Fibroblast of the conjunctiva (primary cell): ENCODE measurements at places on chromosomes 3 and 15.

- DNase-seq: peak; percentile 6
Observed at GRCh38 chr3:84100861-84101260, 857.9 kb upstream of the CADM2 start.

DNA sequence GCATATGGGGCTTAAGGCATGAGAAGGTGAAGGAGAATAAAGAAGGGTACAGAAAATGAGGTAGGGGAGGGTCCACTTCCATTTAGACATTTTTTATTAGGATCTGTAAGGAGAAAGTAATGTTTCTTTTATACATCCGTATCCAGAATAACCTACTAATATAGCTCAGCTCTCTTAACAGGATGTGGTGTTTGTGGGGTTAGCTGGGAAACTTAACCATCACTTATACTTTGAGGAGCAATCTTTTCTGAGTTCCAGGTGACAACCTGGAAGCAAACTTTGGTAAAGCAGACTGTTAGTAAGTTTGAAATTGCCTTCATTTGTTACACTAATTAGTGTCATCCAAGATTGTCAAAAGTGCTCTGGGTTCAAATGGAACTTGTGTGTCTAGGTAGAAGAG is 36.6 kb downstream of the BUB1B start:
- no peak for DNase-seq

- DNase-seq: peak; percentile 60
Observed at GRCh38 chr3:169998668-169999131, 32.1 kb downstream of the SEC62 start.

GRCh38 chr3:47193871-47194859 is 30.3 kb upstream of the SETD2 start:
- DNase-seq: peak; percentile 23

DNA sequence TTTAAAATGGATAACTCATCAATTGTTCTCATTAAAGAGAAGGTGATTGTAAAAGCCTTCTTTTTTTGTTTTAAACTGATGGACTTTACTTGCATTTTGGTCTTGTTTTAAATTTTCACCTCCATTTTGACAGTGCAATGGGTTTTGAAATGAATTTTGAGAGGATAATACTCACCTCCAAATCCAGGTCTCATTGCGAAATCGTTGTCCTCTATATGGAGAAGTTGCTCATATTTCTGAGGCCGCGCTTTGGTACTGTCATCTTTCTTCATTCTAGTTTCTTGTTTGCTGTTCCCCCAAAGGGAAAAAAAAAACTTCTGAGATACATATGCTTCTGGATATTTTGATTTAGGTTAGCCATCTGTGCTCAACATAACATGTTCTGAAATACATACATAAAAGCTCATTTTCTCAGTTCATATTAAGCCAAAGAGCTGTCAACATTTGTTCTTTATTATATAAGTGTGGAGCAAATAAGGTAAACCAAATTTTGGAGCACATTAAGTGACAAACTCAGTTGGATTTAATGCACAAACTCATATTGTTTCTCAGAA is 9.6 kb downstream of the GABRR3 start:
- DNase-seq: no peak

GRCh38 chr3:16059081-16059537 is 115.4 kb upstream of the GALNT15 start:
- DNase-seq: no peak

DNA sequence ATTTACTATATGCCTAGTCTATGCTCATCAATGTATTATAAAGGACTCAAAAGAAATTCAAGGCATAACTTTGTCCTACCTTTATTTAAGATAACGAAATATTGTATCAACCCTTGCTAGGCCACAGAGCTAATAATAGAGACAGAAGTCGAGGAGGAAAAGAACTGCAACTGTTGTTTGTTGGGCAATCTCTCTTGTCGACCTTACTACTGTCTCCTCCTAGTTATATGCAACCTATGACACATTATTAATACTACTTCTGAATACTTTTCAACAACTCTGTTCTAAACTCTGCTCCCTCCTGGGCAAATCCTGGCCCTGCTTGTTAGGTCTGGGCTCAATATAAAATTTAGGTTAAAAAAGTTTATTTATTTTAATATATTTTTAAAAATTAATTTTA is 24.6 kb downstream of the SPPL2A start:
- no peak for DNase-seq

- DNase-seq: no peak
Observed at GRCh38 chr15:58311556-58311955, 120.2 kb upstream of the LIPC start.

DNA sequence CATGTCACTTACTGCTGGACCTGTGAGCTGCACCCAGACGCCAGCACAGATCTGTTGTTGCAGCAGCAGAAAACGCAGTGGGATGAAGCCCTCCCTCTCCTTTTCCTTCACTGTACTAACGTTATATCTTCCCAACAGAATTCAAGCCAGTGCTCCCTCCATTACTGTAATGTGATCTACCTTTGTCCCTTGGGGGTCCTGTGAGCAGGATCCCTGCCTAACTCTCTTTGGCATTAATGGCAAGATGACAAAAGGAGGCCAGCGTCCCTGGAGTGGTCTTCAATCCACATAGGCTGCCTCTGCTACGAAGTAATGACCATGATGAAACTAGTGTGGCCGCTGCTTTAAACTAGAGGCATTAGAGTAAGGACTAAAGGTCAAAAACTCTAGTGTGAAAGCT is 69.3 kb upstream of the SOX14 start:
- DNase-seq: no peak

GRCh38 chr3:150127011-150127490 is 156.4 kb upstream of the PFN2 start:
- DNase-seq: no peak

DNA sequence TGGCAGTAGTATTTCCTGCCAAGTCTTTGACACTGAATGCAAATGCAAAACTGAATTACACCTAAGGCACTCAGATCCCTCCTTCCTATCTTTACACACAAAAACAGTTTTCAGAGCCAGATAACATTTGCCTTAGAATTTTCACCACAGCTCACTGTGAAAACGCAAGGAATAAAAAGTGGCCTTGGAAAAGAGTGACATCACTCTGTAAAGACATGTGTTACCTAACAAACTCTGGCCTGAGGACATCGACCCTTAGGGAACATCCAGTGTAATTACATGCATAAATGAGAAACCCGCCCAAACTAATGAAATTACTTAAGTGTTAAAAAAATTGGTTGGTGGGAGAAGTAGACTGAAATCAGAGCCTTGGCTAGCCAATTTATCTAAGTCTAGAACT is 88.9 kb downstream of the PLOD2 start:
- no peak for DNase-seq

- DNase-seq: no peak
Observed at GRCh38 chr3:30317561-30317960, 288.8 kb upstream of the TGFBR2 start.

DNA sequence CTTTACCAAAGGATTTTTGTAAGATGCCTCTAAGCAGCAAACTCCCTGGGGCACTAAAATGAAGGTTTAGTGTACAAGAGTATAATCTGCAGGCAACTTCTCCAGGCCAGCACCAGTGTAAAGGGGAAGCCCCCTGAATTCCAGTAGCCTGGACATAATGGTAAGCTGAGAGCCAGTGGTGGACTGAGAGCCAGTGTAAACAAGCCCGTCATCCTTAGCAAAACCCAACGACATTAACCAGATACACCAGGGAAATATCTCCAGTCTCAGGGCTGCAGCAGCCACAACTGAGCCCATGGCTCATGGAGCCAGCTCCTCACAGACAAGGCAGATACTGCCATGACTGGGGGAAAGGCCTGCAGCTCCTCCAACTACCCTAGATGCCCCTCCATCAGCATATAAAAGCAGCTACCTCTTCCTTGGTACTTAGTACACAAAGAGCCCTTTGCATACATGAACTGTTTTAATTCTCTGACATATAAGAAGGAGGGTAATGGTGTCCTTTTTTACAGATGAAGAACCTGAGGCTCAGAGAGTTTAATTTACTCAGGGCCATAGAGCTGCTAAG is 21.7 kb downstream of the PARP16 start:
- no peak for DNase-seq

GRCh38 chr3:47412842-47413520 is 32.2 kb downstream of the PTPN23 start:
- DNase-seq: no peak

DNA sequence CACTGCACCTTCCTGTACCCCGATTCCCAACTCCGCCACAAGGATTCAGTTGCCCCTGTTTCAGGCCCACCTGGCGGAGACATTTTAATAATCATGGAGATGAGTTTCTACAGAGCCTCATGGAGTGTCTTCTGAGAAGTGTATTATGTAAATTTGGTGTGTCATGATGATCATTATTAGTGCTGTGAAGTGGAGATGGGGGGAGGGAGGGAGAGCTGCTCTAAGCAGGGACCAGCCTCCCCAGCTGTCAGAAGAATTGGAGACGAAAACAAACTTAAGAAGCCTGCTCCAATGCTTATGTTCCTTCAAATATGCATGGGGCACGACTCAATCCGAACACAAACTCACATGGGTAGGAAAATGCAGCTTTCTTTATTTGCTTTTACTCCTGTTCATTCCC is 127.8 kb downstream of the EPHB1 start:
- no peak for DNase-seq

- DNase-seq: peak; percentile 75
Observed at GRCh38 chr3:49689046-49689907, at the start of the genes MST1 and RNF123. Gene MST1, minus strand, starts transcription at chr3:49689474. Its CDS starts 783 bp downstream, at chr3:49688691. Gene RNF123, plus strand, starts transcription at chr3:49689557. Its CDS starts 1,609 bp downstream, at chr3:49691166.

DNA sequence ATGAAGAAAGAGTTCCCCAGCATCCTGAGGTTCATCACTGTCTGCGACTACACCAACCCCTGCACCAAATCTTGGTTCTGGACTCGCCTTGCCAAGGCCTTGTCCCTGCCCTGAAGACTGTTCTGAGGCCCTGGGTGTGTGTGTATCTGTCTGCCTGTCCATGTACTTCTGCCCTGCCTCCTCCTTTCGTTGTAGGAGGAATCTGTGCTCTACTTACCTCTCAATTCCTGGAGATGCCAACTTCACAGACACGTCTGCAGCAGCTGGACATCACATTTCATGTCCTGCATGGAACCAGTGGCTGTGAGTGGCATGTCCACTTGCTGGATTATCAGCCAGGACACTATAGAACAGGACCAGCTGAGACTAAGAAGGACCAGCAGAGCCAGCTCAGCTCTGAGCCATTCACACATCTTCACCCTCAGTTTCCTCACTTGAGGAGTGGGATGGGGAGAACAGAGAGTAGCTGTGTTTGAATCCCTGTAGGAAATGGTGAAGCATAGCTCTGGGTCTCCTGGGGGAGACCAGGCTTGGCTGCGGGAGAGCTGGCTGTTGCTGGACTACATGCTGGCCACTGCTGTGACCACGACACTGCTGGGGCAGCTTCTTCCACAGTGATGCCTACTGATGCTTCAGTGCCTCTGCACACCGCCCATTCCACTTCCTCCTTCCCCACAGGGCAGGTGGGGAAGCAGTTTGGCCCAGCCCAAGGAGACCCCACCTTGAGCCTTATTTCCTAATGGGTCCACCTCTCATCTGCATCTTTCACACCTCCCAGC is 2.9 kb downstream of the MYD88 start:
- no peak for DNase-seq

- DNase-seq: no peak
Observed at GRCh38 chr3:45632956-45633355, 38.4 kb downstream of the LIMD1 start.

DNA sequence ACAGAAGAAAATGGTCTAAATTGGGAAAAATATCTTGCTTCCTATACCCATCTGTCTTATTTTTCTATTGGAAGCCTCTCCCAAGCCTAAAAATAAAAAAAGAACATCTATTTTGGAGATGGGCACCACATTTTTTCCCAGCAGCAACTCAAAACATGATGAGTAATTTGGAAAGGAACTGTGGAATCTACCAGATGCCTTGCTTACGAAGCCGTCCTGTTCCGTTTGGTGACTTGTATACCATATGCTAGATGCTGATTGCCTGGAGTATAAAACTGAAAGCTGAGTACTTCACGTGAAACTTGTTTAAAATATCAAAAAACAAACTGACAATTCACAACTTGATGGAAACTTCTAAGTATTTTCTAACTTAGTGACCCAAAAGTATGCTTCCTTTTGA is 491.0 kb downstream of the ROBO2 start:
- DNase-seq: no peak

- no peak for DNase-seq
Observed at GRCh38 chr3:105356988-105357387, 9.7 kb upstream of the ALCAM start.

DNA sequence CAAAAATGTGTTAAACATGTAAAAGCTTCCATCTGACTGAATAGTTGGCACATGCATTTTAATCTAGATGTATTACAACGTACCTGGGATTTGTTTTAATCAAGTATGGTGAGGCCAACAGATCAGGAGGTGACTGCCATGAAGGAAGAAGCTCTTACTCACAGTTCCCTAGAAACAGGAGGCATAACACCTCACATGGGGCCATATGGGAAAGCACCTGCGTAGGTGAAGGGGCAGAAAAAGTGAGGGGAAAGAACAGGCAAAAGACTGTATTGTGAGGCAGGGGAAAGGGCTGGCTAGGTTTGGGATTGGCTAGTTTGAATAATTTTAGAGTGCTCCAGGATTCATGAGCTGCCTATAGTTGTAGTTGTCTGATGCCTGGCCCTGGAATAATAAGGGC is 9.6 kb downstream of the SQOR start:
- DNase-seq: no peak

- no peak for DNase-seq
Observed at GRCh38 chr15:29242456-29243242, 27.0 kb downstream of the NSMCE3 start.

GRCh38 chr3:94417963-94418455 is 355.1 kb downstream of the NSUN3 start:
- no peak for DNase-seq

DNA sequence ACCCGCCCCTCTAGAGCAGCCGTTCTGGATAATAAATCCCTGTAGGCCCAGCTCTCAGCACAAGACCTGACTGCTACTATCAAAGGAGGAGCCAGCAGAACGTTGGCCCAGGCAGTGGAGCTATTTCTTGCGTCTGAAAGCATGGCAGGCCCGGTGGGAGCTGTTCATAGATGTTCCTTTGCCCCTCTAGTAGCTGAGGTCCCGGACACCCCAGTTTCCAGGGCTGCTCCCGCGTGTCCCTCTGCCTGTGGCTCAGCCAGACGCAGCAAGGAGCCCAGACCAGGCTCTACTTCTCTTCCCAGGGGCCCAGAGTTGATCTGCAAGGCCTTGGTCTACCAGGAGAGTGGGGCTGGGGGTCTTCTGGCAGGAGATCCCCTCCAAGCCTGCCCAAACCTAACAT is 76.1 kb downstream of the FAM174B start:
- no peak for DNase-seq

DNA sequence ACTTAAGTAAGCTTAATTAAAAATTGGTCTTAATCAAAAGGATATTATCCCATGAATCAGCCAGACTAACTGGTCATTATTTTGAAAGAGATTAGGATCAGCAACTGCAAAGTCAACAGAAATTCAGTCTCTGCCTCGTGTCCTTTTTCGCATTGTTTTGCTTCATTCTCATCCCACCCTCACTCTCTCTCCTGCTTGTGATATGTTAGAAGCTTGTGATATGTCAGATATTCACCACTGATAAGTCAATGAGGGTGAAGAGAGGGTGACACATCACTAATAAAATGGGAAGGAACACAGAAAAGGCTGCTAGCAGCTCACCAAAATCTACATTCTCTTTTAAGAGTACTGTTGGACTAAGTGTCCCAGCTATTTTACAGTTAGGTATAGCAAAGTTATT is 146.1 kb downstream of the SUCNR1 start:
- DNase-seq: no peak

- DNase-seq: no peak
Observed at GRCh38 chr3:26997226-26997625, 372.0 kb downstream of the NEK10 start.
